Large intestine (tissue), 12 donors: ENCODE measurements at places on chromosomes 4 and X.

- no peaks in the 10 kb centered on the region for H3K27me3 ChIP-seq
- no peaks in the 10 kb centered on the region for H3K36me3 ChIP-seq
- no peak overlapping the region for H3K4me3 ChIP-seq
- no peak overlapping the region for H3K27ac ChIP-seq
Measured at GRCh38 chr4:130675266-130675665, 1579.3 kb downstream of the C4orf33 start.

DNA sequence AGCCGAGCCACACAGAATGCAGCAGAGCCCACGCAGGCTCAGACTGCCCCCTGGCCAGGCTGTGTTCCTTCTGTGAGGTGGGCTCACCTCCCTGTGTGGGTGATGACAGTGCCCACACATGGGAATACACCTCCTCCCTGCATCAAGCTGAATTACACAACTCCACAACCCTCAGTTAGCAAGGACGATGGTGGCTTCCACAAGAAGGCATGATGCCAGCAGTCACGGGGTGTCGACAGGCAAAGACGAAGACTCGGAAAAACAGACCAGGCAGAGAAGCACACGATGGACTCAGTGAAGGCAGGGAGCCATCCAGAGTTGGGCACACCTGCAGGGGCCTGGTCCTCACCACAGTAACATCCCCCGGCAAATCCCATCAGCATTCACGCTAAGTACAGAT lies 12.1 kb downstream of the LETM1 start:
- no peaks in the 10 kb centered on the region for H3K27me3 ChIP-seq
- peaks cover 59% of the 10 kb centered on the region for H3K36me3 ChIP-seq
- no peak overlapping the region for H3K4me3 ChIP-seq
- no peak for DNase-seq

DNA sequence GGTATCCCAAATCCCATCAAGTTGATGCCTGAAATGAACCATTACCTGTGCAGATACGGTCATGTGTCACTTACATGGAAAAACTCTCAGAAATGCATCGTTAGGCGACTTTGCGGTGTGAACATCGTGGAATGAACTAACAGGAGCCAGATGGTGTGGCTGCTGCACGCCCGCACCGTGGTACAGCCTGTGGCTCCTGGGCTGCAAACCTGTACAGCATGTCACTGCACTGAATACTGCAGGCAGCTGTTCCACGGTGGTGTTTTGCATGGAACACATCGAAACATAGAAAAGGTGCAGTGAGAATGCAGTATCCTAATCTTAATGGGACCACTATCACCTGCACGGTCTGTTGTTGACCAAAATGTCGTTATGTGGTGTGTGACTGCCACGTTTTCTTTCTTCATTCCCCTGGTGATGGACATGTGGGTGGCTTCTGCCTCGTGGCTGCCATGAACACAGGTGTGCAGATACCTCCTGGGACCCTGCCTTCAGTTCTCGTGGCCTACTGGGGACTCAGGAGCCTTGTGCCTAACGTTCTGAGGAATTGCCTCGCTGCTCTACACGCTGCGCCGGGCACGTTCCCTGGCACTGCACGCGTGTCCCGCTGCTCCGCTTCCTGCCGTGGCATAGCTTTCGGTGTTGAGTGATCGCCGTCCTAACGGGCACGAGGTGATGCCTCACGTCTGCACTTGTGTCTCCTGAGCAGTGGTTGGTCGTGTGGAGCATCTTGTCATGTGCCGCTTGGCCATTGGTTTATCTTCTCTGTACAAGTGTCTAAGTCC lies 18.5 kb downstream of the MAEA start:
- DNase-seq = no peak
- H3K27me3 ChIP-seq = no peaks in the 10 kb centered on the region
- H3K4me3 ChIP-seq = no peak overlapping the region
- no peak overlapping the region for H3K27ac ChIP-seq

DNA sequence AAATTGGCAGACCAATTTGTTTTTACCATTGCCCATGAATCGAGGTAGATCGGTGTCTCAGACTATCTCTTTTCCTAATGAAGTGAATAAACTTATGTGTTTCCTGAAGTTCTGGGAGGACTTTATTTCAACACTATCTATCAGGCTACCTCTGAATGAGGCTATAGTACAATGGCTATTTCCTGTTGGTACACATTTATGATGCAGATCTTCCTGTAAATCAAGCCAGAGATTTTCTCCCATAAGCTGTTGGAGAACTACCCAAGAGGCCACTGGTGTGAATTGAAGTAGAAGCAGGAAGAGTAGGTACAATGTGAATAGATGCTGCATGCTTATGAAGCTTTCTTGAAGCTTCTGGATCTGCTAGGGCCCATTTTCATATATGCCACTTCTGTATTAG lies 16.0 kb downstream of the TXK start:
- H3K4me3 ChIP-seq = no peak overlapping the region
- no peak overlapping the region for H3K27ac ChIP-seq
- H3K36me3 ChIP-seq = no peaks in the 10 kb centered on the region
- no peak for DNase-seq
- H3K27me3 ChIP-seq = no peaks in the 10 kb centered on the region

DNA sequence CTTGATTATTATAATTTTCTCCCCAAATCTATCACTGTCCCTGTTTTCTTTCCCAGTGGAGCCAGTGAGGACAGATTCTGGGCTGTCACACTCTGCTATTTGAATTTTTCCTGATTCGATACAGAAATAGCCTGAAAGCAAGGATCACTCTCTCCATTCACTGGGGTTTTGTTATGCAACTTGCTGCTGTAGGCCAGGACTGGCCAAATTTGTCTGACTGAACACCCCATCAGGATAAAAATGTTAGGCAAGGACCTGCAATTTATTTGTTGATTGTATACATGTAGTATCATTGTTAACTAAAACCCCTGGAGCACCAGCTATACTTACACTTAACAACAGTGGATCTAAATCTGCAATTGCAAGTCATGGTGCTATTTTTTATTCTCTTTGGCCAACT lies 68.7 kb downstream of the AASDH start:
- H3K4me1 ChIP-seq = no peaks in the 10 kb centered on the region
- H3K4me3 ChIP-seq = no peak overlapping the region
- H3K27ac ChIP-seq = no peak overlapping the region

- H3K36me3 ChIP-seq = no peaks in the 10 kb centered on the region
- DNase-seq = no peak
- peak overlapping the region; percentile 70 for H3K4me3 ChIP-seq
- no peaks in the 10 kb centered on the region for H3K27me3 ChIP-seq
- peak overlapping the region; percentile 13 for H3K27ac ChIP-seq
- H3K4me1 ChIP-seq = peaks cover 11% of the 10 kb centered on the region
Measured at GRCh38 chr4:70706516-70706915, 15.2 kb upstream of the RUFY3 start.

- no peak overlapping the region for H3K27ac ChIP-seq
- no peaks in the 10 kb centered on the region for H3K27me3 ChIP-seq
- no peaks in the 10 kb centered on the region for H3K36me3 ChIP-seq
- peak; percentile 39 for DNase-seq
- no peak overlapping the region for H3K4me3 ChIP-seq
Measured at GRCh38 chrX:74370487-74370886, 50.8 kb upstream of the SLC16A2 start.

GRCh38 chr4:153223930-153224329 lies 19.7 kb downstream of the TRIM2 start:
- DNase-seq = peak; percentile 61
- H3K27ac ChIP-seq = peak overlapping the region; percentile 87
- H3K4me1 ChIP-seq = peaks cover 34% of the 10 kb centered on the region
- no peak overlapping the region for H3K4me3 ChIP-seq
- peaks cover 12% of the 10 kb centered on the region for H3K36me3 ChIP-seq

GRCh38 chr4:21117541-21118180 lies 417.4 kb downstream of the PACRGL start:
- H3K4me3 ChIP-seq = no peak overlapping the region
- no peaks in the 10 kb centered on the region for H3K27me3 ChIP-seq
- no peak overlapping the region for H3K27ac ChIP-seq
- DNase-seq = no peak

DNA sequence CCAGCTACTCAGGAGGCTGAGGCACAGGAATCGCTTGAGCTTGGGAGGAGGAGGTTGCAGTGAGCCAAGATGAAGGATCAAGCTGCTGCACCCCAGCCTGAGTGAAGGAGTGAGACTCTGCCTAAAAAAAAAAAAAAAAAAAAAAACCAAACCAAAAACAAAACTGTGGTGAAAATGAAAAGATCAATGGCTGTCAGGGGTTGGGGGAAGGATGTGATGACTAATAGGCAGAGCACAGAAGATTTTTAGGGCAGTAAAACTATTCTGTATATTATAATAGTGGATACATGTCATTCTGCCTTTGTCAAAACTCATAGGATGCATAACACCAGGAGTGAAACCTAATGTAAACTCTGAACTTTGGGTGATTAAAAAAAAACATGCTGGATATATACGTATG lies 69.9 kb upstream of the ELOVL6 start:
- DNase-seq = no peak
- H3K4me1 ChIP-seq = no peaks in the 10 kb centered on the region
- no peak overlapping the region for H3K27ac ChIP-seq
- no peaks in the 10 kb centered on the region for H3K36me3 ChIP-seq
- H3K4me3 ChIP-seq = no peak overlapping the region
- no peaks in the 10 kb centered on the region for H3K27me3 ChIP-seq

GRCh38 chrX:65706041-65706828 lies 38.8 kb downstream of the MSN start:
- H3K27ac ChIP-seq = no peak overlapping the region
- H3K27me3 ChIP-seq = no peaks in the 10 kb centered on the region

DNA sequence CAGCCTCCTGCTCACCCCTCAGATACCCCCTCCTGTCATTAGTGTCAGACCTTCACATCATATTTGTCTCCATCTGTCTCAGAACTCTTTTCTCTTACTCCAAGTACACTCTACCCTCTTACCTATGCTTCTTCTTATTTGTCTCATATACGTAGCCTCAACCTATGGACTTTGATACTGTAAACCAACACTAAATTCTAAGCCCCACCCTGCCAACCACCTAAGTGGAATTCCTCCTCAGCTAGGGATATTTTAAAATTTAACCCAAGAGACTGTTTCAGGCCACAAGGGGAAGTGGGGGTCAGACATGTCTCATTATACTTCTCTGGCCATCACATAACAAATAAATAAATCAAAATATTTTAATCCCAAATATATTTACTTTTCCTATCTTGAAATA lies 778.1 kb upstream of the GRID2 start:
- DNase-seq = peak; percentile 6
- H3K27ac ChIP-seq = no peak overlapping the region
- H3K4me1 ChIP-seq = no peaks in the 10 kb centered on the region
- no peak overlapping the region for H3K4me3 ChIP-seq
- no peaks in the 10 kb centered on the region for H3K27me3 ChIP-seq
- no peaks in the 10 kb centered on the region for H3K36me3 ChIP-seq

DNA sequence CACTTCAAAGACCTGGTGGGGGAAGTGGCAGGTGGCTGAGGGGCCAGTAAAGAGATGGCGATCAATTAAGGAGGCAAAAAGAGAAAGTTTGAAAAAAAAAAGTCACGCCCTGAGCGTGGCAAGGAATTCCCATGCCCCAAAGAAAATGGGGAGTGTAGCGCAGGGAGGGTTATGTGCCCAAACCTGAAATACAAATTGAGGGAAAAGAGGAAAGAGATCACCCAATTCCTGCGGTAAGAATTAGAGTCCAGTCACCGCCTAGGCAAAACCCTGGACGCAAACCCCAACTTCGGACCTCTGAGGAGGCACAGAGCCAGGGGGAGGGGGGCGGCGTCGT lies 595 bp downstream of the ENOX2 start:
- DNase-seq = no peak
- no peak overlapping the region for H3K27ac ChIP-seq
- no peaks in the 10 kb centered on the region for H3K27me3 ChIP-seq
- peak overlapping the region; percentile 75 for H3K4me3 ChIP-seq
- H3K4me1 ChIP-seq = peaks cover 3% of the 10 kb centered on the region

GRCh38 chrX:84666086-84666485 lies 163.8 kb upstream of the HDX start:
- no peak overlapping the region for H3K27ac ChIP-seq
- no peaks in the 10 kb centered on the region for H3K4me1 ChIP-seq
- DNase-seq = no peak
- H3K27me3 ChIP-seq = no peaks in the 10 kb centered on the region

GRCh38 chr4:86243750-86244149 lies 116.1 kb downstream of the MAPK10 start:
- no peaks in the 10 kb centered on the region for H3K36me3 ChIP-seq
- H3K27ac ChIP-seq = no peak overlapping the region
- H3K4me3 ChIP-seq = no peak overlapping the region

DNA sequence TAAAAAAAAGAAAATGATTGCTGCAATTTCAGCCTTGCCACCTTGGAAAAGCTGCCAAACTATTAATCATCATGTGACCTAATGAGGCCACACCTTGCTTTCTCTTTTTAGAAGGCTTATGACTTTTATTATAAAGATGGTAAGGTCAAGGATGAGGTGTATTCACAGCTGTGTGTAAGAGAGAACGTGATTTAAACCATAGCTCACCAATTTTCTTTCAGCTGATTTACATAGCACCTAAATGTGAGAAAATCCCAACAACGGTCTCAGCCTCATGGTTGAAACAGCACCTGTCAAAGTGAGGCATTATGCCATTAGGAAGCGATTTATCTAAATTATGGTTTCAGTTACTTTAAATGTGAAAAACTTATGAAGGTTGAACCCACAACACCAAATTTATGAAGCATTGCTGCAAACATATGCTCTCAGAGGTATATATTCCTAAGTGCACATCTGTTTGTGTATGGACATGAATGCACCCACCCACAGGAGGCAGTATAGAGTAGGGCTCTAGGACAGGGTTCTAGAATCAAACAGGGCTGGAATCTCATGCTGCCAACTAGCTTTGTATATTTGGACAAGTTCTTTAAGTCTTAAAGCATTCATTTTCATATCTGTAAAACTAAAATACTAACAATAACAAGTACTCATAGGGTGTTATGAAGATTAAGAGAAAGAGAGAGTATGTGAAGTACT lies 40.7 kb downstream of the ANXA3 start:
- H3K4me3 ChIP-seq = no peak overlapping the region
- no peak for DNase-seq
- H3K4me1 ChIP-seq = peaks cover 12% of the 10 kb centered on the region
- H3K36me3 ChIP-seq = peaks cover 33% of the 10 kb centered on the region

DNA sequence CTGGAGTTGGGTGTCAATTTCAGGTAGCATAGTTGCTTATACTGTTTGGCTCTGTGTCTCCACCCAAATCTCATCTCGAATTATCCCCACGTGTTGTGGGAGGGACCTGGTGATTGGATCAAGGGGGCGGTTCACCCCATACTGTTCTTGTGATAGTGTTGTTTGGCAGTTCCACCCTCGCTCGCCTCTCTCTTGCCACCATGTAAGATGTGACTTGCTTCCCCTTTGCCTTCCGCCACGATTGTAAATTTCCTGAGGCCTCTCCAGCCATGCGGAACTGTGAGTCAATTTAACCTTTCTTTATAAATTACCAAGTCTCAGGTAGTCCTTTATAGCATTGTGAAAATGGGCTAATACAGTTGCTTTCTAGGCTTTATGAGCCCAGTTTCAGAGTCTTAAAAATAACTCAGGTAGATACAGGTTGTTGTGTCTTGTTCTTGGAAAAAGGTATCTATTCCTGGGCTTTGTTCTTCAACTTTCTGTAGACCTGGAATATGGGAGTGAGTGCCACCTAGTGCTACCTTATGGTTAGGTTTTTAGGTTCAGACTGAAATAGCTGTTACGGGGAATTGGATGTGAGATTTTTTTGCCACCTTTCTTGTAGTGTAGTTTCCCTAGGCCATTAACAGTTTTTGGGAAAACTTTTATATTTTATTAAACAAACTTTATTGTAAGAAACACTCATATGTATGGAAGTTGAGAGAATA lies 15.6 kb downstream of the PGK1 start:
- H3K36me3 ChIP-seq = peaks cover 64% of the 10 kb centered on the region
- peaks cover 8% of the 10 kb centered on the region for H3K4me1 ChIP-seq
- no peak overlapping the region for H3K4me3 ChIP-seq
- H3K27ac ChIP-seq = no peak overlapping the region
